Mammary epithelial cell (primary cell): ENCODE measurements at places on chromosomes 5 and 9. TPM values are rescaled to one million over a fixed set of nuclear protein-coding genes. Genes with fewer than 3 reads are reported as not detected.

The F12 gene
- polyA plus RNA-seq: 5.4 TPM

DNA sequence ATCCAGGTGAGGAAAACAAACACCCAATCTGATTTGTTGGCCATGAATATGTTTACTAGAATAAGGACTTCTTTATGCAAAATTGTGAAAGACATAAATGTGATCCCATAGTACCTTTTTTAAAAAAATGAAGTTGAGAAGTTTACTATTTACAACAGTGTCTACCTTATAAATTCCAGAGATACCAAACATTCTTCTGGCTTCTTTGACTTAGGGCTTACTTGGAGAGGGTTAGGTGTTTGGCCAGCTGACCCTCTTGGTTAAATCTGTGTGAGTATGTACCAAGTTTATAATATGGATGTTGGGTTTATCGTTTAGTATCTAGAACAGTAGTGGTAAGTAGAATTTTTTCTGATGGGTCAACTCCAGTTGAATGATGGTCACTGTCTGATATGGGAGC lies 212.3 kb downstream of the DOCK8 start:
- DNase-seq: no peak

DNA sequence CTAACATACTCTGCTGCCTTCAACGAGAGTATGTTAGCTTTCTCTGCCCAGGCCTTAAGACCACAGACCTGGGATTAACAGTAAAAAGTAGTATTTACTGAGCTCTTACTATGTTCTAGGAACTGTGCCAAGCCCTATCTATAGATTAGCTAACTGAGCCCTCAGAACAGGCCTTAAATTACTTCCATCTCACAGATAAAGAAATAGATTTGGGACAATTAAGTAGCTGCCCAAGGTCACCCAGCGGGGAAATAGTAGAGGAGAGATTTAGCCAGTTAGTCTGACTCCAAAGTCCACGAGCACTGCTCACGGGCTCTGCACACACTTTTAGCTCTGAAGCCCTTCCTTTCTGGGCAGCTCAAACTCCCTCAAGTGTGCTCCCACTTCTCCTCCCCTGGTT lies 64.5 kb upstream of the EQTN start:
- no peak for DNase-seq

The TYRP1 gene
- not detected for polyA plus RNA-seq

- peak; percentile 17 for DNase-seq
Observed at GRCh38 chr5:56829137-56829908, 14.0 kb downstream of the MAP3K1 start.

The COL23A1 gene
- 0.02 TPM for polyA plus RNA-seq

DNA sequence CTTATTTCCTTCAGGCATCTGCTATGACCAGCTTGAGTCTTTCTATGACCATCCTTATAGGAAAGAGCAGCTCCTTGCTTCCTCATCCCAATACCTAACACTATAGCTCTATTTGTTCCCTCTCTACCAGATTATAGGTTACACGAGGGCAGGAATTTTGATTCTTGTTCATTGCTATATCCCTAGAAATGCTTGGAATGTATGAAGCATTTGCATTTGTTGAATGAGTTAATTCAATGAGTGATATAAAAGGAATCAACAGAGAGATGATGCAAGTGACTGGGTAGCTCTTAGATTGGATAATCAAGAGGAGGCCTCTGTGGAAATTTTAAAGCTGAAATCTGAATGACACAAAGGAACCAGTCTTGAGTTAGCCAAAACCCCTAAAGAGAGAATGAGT lies 13.9 kb downstream of the ZCCHC9 start:
- DNase-seq: peak; percentile 37

GRCh38 chr5:162227075-162227474 lies 159.5 kb downstream of the GABRG2 start:
- DNase-seq: no peak

The DCAF12 gene
- 38.5 TPM for polyA plus RNA-seq

GRCh38 chr9:119736491-119737454 lies 367.5 kb upstream of the BRINP1 start:
- DNase-seq: no peak

The REEP2 gene
- 3.6 TPM for polyA plus RNA-seq
